ENCODE measurements at places on chromosomes 3 and 15.

GRCh38 chr15:82540055-82540983, at the start of gene RPS17:
TSS of gene RPS17 (minus strand) at chr15:82540457. CDS start at chr15:82540428, 29 bp downstream.
- DNase-seq: peak; percentile 99

- no peak for DNase-seq
These were observed 38.2 kb downstream of the TPM1 start for GRCh38 chr15:63080634-63081250.

GRCh38 chr3:141057436-141057835, 6.3 kb downstream of the SPSB4 start:
- no peak for DNase-seq

DNA sequence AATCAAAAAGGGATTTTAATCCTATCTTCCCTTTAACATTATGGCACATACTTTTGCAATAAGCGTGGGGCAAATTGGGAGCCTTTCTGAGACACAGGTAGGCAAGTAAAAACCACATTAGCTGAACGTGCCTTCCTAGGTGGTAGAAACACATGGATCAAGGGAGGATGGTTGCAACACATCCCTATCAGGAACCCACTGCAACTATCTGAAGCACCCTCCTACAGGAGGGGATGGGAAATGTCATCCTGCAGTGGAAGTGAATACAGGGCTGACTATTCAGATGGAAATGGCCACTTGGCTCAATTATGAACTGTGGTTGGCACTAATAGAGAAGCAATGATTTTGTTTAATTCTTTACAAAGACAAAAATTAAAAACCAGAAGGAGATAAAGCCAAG, 826.3 kb downstream of the FHIT start:
- no peak for DNase-seq

- no peak for DNase-seq
These were observed 14.6 kb upstream of the TFRC start for GRCh38 chr3:196096382-196096953.

- no peak for DNase-seq
These were observed 342.6 kb downstream of the NSUN3 start for GRCh38 chr3:94405258-94406035.

DNA sequence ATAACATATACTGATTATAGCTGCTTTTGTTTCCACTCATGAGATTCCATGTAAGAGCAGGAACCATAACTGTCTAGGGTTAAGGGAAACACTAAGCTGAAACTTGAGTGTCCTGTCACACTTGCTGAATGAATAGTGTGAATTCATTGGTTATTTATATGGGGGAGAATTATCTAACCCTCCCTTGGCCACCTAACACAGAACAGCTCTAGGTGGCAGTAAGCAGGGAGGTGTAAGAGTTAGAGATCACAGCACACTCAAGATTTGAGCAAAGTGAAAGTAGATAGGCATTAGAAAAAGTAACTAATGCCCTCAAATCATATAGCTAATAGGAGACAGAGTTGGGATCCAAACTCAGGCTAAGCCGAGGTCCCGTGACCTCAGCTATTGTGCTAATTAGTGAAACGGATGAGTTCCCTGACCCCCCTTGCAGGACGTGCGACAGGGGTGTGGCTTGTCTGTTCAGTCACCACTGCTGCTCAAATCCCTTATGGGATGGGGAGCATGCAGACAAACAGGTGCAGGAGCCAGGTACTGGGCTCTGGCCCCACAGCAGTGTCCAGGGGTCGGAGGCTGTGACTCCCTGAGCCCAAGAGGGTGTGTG, 27.7 kb upstream of the ANO10 start:
- DNase-seq: no peak

- DNase-seq: no peak
These were observed 65.5 kb downstream of the SRGAP3 start for GRCh38 chr3:9183811-9184460.

DNA sequence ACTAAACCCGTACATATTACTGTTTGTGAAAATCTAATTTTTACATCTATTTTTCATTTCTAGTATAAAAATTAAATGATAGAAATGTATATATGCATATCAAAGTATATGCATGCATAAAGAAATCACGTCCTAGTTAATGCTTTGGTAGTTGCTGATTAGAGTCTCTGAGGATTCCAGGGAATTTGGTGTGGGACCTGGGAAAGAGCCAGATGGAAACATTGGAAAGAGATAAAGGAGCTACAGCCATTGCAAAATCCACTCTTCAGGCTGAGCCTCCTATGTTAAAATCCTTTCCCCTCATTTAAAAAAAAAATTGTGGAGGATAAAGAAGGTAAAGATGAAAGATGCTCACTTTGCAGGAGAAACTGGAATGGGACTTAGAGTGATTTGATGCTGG, 134.1 kb downstream of the SRGAP3 start:
- DNase-seq: no peak

DNA sequence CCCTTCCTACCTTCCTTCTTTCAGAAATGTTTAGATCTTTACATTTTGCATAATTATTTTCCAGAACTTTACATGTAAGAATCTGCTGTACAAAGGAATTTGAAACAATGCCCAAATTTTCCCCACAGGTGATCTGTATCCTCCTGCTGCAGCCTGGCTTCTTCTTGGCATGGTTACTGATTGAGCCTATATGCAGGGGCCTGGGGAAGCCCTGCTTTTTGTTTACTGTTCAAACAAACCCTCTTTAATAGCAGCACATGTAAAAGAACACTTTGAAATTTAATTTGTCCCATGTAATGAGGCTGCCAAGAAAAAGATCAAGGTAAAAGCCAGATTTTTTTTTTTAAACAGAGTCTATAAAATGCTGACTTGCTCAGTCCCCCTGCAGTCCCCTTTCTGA, 432.2 kb downstream of the TUSC7 start:
- DNase-seq: no peak

DNA sequence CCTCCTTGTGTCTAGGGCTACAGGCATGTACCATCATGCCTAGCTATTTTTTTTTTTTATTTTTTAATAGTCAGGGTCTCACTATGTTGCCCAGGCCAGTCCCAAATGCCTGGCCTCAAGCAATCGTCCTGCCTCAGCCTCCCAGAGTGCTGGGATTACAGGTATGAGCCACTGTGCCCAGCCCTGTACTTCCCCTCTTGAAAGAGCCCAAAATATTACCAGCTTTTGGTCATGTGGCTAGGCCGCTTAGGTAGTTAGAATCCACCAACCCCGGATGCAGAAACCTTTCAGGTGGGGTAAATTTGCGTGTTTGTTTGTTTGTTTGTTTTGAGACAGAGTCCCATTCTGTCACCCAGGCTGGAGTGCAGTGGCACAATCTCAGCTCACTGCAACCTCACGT, 132.8 kb upstream of the C2CD4B start:
- DNase-seq: no peak

GRCh38 chr3:23501201-23501802, 298.2 kb downstream of the UBE2E2 start:
- DNase-seq: no peak

- DNase-seq: no peak
These were observed 140.8 kb downstream of the DIPK2A start for GRCh38 chr3:144112437-144112836.

DNA sequence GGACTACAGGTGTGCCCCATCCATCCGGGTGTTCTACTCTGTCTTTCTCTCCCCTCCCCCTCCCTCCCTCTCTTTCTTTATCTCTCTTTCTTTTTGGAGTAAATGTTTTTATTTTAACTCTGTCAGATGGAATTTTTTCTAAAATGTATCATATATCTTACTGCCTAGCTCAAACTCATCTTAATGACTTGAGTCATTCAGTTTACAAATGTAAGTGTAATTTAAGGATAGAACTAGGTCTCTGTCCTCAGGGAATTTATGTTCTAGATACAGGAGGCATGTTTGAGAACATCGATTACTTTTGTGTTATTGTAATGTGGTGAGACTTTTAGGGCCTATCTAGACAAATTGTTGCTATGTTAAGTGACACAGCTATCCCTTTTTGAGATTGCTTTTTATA, 3.5 kb downstream of the TBC1D23 start:
- DNase-seq: no peak

DNA sequence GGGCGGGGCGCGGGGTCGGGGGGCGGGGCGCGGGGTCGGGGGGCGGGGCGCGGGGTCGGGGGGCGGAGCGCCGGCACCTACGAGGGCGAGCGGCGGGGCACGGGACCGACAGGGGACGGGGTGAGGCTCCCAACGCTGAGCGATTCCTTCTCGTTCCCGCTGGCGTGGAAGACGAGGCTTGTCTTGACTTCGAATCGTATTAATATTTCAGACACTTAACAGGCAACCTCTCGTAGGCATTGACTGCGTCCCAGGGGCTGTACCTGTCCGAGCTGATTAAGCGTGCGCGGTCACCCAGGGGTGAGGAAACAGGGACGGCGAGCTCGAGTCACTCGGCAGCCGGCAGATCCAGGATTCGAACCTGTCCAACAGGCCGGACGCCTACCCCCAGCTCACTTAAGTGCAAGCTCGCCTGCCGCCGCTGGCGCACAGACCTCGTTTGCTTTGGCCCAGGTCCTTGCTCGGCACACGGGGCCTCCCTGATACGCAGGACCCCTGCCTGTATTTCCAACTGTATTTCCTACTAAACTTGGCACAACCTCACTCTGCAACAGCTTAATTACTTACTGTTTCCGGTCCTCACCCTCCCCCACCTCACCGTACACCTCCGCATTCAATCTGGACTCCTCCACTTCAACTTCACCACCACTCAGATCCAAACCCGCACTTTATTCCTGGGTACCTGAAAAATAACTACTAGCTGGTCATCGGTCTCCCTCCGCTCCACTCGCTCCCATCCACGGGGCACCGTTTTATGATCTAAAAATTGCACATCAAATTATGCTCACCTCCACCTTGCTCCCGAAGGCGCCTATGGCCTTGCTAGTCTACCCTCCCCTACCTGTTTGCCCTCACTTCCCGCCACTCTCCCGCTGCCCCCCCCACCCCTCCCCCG, 722 bp upstream of the ZXDC start:
- no peak for DNase-seq

- DNase-seq: no peak
These were observed 22.5 kb upstream of the TSC22D2 start for GRCh38 chr3:150385296-150386242.

DNA sequence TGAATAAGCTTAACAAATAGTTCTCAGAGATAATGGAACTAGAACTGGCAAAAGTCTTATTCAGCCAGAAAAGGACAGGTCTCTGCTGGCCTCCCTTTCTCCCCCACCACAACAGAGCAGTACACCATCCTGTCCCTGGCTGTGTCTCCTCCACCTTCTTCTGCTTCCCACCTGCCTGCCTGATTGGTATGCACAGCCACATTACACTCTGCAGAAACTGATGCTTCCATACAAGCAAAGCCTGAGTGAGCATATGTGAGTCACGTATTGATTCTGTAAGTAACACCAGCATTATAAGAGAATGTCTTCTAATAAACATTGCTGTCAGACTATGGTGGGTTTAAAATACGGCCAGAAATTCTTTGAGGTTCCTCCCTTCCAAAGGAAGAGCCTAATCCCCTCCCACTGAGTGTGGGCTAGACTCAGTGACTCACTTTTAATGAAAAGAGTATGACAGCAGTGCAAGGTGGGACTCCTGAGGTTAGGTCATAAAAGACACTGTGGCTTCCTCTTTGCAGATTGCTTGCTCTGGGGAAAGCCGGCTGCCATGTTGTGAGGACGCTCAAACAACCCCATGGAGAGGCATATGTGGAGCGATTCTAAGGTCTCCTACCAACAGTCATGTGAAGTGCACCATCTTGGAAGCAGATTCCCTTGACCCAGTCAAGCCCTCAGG, 44.4 kb downstream of the ANXA2 start:
- DNase-seq: no peak

GRCh38 chr15:54941417-54941816, 255.3 kb downstream of the RSL24D1 start:
- DNase-seq: no peak

GRCh38 chr3:65538101-65538500, 500.6 kb downstream of the MAGI1 start:
- DNase-seq: no peak

- no peak for DNase-seq
These were observed 6.1 kb downstream of the MST1 start for GRCh38 chr3:49683162-49683561.

DNA sequence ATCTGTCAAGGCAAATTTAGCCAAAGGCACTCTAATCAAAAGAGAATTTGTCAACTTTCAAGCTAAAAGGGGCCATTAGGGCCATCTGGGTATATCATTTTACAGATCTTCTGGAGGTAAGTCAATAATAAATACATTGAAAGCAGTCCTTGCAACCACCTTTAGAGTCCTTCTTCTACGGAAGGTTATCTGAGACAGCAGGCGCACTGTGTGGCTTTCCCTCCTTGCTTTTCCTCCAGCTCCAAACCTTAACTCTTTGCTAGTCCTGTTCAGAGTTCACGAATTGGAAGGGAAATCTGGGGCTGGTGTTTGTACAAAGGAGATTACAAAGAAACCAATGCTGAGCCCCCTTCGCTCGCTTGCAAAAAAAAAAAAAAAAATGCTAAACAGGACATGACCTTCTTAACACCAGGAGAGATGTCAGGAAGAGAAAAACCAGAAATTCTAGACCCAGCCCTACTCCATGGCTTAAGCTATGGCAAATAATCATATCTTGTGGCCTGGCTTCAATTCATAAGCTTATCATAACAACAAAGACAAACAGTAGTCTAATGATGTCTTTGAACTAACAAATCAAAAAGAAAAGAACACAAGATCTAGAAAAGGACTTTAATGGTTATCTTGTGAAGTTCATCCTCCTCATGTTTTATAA, 215.7 kb downstream of the STT3B start:
- DNase-seq: no peak

DNA sequence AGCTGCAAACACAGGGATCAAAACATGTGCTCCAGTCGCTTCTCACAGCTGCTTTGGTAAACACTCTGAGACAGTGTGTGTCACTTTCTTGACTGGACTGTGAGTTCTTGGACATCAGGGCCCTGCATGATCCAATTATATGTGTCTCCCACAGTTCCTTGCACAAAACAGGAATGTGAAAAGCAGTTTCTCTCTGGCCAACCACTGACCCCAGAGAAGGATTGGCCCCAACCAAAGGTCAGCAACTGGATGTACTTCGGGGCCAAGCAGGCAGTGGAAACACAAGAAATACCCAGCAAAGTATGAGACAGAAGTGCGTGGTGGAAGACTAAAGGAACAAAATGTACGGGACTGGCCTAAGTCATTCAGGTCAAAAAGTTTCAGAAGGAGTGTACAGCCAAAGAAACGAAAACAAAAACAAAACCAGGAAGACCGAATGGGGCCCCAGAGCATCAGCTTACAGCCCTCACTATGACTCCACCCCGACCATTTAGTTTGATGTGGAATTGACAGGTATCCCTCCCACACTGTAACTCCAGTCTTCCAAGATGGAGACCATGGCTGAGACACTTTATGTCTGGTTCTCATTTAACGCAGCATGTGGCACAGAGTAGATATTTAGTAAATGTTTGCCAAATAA, 76.7 kb upstream of the LPP start:
- DNase-seq: no peak
